ENCODE measurements at places on chromosomes 6 and 20.

DNA sequence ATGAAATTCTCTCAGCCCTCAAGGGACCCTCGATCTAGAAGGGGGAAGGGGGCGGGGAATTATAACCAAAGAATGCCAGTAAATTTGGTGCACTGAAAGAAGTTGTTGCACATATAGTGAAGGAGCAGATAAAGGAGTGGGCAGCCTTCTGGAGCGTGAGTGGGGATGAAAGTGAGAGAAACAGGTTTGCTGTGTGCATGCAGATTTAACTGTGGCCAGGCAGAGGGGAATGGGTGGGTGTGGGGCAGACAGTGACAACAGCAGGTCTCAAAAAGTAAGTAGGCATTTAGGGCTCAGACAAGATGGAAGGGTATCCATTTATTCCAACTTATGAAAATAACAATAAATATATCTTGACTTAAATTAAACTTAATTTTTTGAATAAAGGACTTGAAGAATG, 149.1 kb downstream of the KCNQ5 start:
- no peak for DNase-seq

DNA sequence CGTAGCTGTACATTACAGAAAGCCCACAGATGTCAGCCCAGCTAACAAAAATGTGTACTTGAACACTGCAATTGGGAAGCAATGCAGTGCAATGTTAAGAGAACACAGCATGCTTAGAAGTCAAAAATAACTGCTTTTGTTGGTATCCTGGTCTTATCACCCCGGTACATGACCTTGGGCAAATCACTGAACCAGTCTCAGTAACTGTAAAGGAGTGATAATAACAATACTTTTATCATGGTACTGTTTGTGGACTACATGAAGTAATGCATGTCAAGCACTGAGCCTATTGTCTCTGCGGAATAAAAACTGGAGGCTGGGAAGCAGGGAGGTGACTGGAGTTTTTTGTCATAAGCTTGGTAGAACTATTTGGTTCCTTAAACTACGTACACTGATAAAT, 44.7 kb upstream of the SPDEF start:
- no peak for DNase-seq

- DNase-seq = no peak
Measured at GRCh38 chr6:119129968-119130484, 51.6 kb upstream of the FAM184A start.

- no peak for DNase-seq
Measured at GRCh38 chr6:164013480-164014208, 599.1 kb downstream of the QKI start.

DNA sequence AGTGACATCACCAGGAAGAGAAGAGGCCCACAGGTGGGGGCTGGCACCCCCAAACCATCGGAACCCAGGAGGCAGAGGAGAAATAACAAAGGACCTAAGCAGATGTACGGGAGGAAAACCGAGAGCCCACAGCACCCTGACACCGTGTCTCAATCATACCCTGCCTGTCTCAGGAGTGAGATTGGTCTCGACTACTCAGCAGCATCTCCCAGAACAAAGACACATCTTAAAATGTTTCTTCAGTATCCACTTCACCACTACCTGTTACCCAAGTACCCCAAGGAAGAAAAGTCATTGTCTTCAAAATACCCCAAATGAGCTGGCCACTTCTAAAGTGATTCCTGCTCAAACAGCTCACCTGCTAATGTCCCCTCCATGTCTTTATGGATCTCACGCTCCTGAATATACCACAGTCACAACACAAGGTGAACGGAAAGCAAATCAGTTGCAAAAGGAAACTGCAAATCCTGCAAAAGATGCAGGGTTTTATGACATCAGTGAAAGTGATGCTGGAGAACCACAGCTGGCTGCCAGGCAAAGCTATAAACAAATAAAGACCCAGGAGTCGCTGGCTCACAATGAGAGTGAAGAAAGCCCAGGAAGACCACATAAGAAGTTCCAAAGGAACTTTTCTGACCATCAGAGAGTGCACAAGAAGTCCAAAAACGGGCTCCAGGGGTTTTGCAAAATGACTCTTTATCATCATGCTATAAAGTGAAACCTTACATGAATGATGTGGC, 44.1 kb downstream of the PREX1 start:
- no peak for DNase-seq

- no peak for DNase-seq
Measured at GRCh38 chr6:27478141-27478705, 5.3 kb upstream of the ZNF184 start.

GRCh38 chr6:113420290-113420689, 436.9 kb upstream of the MARCKS start:
- DNase-seq = no peak

- no peak for DNase-seq
Measured at GRCh38 chr6:146850238-146850896, 251.6 kb downstream of the ADGB start.

DNA sequence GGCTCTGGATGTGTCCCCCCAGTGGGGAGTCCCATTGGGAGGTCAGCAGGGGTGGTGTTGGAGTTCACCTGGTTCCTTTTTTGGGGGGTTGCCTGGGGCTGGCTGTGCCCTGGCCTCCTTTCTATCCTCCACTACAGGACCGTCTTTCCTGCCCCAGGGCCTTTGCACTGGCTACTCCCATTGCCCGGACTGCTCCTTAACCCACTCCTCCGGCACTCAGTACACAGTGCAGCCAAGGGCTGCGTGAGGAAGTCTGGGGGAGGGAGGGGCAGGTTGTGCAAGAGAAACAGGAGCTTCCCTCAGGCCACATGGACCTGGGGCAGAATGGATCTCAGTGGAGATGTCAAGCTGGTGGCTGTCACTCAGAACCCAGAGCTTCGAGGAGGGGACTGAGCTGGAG, 429.3 kb upstream of the SULF2 start:
- DNase-seq = no peak

GRCh38 chr20:20363799-20364592, 3.9 kb upstream of the INSM1 start:
- no peak for DNase-seq

DNA sequence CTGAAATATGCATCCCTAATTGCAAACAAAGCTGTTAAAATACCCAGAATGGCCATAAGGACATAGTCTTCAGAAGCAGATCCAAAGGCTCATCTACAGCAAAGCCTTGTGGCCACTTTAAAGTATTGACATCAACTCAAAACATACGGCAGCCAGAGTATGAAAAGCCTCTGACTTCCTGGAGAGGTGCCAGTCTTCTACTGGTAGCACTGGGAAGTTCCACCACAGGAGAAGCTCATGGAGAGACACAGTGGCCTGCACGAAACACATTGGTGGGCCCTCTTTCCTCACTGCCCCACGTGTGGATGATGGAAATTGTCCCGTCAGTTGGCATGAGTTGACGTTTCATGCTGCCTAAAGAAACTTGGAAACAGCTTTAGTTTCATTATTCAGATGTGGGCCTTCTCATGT, 202.6 kb upstream of the HEY2 start:
- DNase-seq = no peak

- DNase-seq = no peak
Measured at GRCh38 chr20:16316513-16316912, 256.7 kb downstream of the KIF16B start.

GRCh38 chr6:159908535-159908934, 17.7 kb downstream of the MAS1 start:
- DNase-seq = no peak

GRCh38 chr20:53699906-53700305, 106.3 kb upstream of the ZNF217 start:
- DNase-seq = no peak

DNA sequence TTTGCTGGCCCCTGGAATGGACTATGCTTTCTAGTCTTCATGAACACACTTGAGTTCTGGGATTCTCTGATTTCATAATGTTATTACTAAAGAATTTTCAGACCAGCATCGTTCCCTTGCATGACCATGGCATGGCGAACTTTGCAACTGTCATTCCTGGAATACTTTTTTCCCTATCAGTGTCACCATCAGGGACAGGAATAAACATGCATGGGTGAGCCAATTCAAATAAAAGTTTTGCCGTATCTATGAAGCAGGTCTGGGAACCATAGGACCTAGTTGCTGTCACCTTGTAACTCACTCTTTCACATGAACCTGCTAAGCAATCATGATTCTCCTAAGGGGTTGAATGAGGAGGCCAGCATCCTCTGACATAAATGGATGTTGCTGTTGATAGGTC, 68.2 kb upstream of the AGPAT4 start:
- DNase-seq = no peak

GRCh38 chr6:52546678-52547077, 30.2 kb downstream of the TRAM2 start:
- DNase-seq = no peak

GRCh38 chr6:10505529-10505928, 15.6 kb upstream of the GCNT2 start:
- DNase-seq = no peak

- no peak for DNase-seq
Measured at GRCh38 chr6:140002396-140003022, 628.1 kb upstream of the CITED2 start.

- DNase-seq = no peak
Measured at GRCh38 chr20:45828589-45828988, 1.5 kb upstream of the TNNC2 start.

DNA sequence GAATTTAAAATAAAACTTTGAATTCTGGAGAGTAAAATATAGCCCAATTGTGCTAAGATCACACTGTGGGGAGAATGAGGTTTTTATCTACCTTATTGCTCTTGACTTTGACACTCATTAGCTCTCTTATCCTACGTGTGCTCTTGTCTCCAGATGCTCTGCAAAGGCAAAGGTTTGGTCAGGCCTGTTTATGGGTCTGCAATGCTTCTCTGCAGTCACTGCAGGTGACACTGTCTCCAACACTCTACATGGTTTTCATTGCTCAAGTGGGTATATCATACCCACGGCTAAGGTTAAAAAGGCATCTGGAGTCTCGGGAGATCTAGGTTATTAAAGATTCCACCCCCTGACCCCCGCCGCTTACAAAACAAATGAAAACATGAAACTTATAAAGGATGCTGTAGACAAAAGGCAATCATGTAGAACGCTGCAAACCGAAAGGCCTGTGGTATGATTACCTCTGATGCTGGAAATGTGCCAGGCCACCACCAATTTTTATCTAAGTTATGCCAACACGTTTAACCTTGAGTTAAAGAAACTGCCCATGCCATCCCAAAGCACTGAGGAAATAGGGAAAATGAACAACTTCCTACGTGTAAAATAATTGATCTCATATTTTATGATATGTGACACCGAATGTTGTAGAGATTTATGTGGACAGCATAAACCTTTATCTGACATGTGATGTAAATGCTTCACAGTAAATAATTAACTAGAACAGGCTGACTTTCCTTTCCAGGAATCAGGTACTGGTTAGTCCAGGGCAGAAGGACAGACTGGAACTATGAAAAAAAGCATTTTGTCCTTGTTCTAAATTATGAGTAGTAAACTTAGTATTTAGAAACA, 238.2 kb upstream of the NOX3 start:
- DNase-seq = no peak

- no peak for DNase-seq
Measured at GRCh38 chr6:1316489-1316971, 4.6 kb downstream of the FOXQ1 start.

GRCh38 chr6:160162030-160162566, 40.5 kb downstream of the SLC22A1 start:
- no peak for DNase-seq

DNA sequence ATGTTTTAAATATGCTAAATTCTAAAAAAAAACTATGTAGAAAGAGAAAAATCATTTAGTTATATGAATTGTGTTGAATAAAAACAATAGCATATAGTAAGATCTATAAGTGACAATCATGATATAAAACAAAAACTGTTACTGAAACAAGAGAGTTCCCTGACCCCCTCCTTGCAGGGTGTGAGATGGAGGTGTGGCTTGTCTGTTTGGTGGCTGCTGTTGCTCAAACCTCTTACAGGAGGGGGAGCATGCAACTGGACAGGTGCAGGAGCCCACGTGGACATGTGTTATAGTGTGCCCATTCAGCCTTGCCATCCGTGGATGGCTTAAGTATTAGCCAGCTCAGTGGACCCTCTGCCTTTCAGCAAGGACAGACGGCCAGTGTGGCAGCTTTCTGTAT, 206.7 kb downstream of the MOXD1 start:
- no peak for DNase-seq

DNA sequence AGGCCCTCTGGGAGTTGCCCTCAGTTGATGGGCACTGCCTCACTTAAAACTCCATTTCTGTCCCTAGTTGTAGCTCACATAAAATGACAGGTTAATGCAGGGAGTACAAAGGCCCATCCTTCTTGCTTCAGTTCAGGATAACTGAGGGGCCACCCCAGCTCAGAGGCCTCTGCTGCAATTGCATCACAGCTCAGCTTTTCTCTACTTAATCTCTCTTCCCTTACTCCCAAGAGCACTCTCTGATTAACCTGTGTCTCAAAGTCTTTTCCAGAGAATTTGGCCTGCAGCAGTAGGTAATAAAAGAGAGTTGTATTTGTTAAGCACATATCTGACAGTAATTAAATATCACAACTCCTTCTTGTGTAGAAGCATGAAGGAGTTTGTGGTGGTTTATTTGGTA, 40.9 kb upstream of the FLRT3 start:
- no peak for DNase-seq

DNA sequence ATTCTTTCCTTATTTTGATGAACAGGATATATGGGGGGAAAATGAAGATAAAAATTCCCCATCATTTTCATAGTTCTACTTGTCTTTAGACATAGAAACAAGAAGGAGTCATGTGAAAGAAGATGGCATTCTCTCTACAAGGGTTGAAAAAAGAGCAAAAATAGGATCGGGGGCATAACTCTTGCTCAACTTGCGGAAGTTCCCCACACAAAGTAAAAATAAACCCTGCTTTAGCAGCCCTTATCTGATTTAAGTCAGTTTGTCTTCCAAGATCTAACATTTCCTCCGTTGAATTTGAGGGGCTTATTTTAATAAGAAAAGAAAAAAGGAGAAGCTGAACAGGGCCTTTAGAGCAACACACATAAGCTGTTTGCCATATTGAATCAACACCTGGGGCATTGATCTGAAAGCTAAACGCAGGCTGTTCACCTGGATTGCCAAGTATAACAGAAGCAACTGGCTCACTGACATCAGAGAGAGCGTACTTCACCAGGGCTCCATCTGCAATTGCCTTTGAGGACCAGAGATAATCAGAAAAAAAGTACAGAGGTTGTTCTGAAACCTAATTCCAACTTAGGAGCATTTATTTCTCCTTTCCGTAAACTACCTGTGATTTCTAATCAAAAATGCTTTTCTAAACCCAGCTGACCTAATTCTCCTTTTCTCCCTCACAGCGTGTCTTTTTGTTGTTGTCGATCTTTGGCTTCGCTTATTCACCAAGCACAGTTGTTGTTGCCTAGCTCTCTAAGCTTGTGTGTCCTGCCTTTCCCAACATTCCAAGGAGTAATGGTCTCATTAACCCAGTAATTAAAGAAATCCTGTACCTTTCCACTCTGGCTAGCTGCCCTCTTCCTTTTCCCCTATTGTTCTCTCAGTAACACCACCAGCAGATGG, 568.0 kb downstream of the KIF16B start:
- DNase-seq = no peak
